Calu3 (cell line): ENCODE measurements at places on chromosomes 4 and X.

- no peak overlapping the region for H3K4me3 ChIP-seq
- H3K27me3 ChIP-seq, result no peaks in the 10 kb centered on the region
- no peaks in the 10 kb centered on the region for H3K4me1 ChIP-seq
- H3K36me3 ChIP-seq, result no peaks in the 10 kb centered on the region
- DNase-seq, result no peak
- no peak overlapping the region for H3K27ac ChIP-seq
These were observed 158.8 kb downstream of the TECRL start for GRCh38 chr4:64250488-64250887.

DNA sequence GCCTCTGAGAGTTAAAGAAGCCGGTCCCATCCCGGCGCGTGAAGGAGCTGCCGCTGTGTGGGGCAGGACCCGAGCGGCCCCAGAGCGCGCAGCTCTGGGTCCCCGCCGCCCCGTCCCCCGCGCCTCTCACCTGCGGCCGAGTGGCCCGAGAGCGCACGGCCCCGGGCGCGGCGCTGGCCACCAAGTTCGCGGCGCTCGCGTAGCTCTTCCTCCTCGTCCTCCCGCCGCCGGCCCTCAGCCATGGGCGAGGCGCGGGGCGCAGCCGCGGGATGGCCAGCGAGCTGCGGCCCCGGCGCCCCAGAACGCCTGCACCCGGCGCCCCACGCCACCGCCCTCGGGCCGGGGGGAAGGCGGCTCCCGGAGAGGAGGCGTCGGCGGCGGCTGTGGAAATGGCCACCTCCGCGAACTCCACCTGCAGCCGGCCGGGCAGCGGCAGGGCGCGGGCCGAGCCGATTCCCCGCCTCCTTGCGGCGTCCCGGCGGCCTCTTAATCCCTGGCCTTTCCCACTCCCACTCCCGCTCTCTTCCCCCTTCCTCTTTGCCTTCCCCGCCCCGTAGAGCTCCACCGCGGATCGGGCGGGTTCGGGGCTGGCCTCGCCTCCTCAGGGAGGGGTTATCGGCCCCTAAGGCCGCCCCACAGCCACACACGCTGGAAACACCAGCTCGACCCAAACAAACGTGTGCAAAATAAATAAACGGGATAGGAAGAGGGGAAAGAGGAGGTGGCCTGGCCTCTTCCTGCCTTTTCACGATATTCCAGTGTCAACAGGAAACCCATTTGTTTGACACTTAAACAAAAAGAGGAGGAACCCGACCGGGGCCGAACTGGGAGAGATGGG is at the start of gene SH3D19:
Gene SH3D19 (minus strand): TSS at position 495 of the 838 bp plus-strand sequence. CDS start 253 bp downstream, at position 242.
- H3K4me3 ChIP-seq, result peak within 1 kb of the TSS; percentile 85
- H3K27ac ChIP-seq, result peak within 1 kb of the TSS; percentile 24
- H3K36me3 ChIP-seq, result peaks cover 17% of the 10 kb centered on the region

DNA sequence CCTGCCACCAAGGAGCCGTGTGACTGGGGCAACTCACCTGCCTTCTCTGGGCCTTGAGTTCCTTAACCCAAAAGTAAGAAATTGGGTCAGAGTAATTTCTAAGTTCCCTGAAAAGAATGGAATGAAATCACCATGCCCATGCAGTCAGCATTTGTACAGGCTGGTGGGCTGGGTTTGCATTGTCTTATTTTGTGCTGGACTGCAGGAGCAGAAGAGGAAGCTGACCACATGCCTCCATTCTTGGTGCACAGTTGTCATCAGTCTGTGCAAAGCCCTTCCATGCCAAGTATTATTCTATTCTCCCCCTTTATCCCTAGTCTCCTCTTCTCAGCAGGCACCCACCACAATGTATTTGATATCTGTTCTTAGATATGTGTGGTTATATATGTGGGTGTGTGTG is 56.3 kb downstream of the FHDC1 start:
- peaks cover 4% of the 10 kb centered on the region for H3K36me3 ChIP-seq
- no peak for DNase-seq
- H3K4me1 ChIP-seq, result peaks cover 25% of the 10 kb centered on the region
- H3K27ac ChIP-seq, result peak overlapping the region; percentile 58
- no peaks in the 10 kb centered on the region for H3K27me3 ChIP-seq

- no peaks in the 10 kb centered on the region for H3K4me1 ChIP-seq
- no peak for DNase-seq
- no peak overlapping the region for H3K27ac ChIP-seq
- H3K36me3 ChIP-seq, result no peaks in the 10 kb centered on the region
- H3K27me3 ChIP-seq, result no peaks in the 10 kb centered on the region
- no peak overlapping the region for H3K4me3 ChIP-seq
These were observed 74.1 kb downstream of the ANOS1 start for GRCh38 chrX:8657883-8658282.

GRCh38 chr4:151692821-151693673 is 67.8 kb downstream of the GATB start:
- no peak for DNase-seq
- H3K4me3 ChIP-seq, result no peak overlapping the region
- H3K27me3 ChIP-seq, result no peaks in the 10 kb centered on the region

DNA sequence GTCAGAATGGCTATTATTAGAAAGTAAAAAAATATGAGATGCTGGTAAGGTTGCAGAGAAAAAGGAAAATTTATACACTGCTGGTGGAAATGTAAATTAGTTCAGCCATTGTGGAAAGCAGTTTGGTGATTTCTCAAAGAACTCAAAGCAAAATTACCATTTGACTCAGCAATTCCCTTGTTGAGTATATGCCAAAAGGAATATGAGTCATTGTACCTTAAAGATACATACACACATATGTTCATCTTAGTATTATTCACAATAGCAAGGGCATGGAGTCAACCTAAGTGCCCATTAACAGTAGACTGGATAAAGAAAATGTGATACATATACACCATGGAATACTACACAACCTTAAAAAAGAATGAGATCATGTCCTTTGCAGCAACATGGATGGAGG is 148.2 kb downstream of the COMMD8 start:
- H3K4me1 ChIP-seq, result no peaks in the 10 kb centered on the region
- H3K27ac ChIP-seq, result no peak overlapping the region
- no peaks in the 10 kb centered on the region for H3K27me3 ChIP-seq
- no peaks in the 10 kb centered on the region for H3K36me3 ChIP-seq

DNA sequence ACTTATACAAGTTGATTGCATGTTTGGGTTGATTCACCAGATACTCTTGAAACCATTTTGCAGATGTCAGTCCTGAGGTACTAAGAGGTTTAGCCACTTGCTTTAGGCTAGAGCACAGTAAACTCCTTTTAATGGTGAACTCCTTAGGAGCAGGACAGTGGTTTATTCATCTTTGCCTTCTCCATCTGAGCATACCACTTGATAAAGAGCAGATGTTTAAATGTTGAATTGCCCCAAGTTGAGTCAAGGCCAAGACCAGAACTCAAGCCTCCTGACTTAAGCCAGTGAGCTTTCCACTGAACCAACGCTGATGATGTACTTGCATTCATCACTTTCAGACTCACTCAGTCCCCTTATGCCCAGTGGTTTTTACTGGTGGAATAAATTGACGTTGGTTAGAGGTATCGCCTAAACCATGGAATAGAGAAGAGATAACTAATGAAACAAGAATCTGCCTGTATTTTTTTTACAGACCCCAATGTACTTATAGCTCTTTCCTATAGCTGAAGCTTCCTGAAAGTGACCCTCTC is 7.5 kb downstream of the DAPP1 start:
- H3K4me1 ChIP-seq, result peaks cover 28% of the 10 kb centered on the region
- no peak for DNase-seq
- no peaks in the 10 kb centered on the region for H3K27me3 ChIP-seq
- no peaks in the 10 kb centered on the region for H3K36me3 ChIP-seq
- no peak overlapping the region for H3K4me3 ChIP-seq

GRCh38 chr4:48748949-48749596 is 31.0 kb downstream of the FRYL start:
- no peaks in the 10 kb centered on the region for H3K27me3 ChIP-seq
- DNase-seq, result no peak
- no peaks in the 10 kb centered on the region for H3K36me3 ChIP-seq
- H3K4me1 ChIP-seq, result peaks cover 30% of the 10 kb centered on the region
- no peak overlapping the region for H3K4me3 ChIP-seq

GRCh38 chr4:54090804-54091623 is 8.9 kb upstream of the GSX2 start:
- H3K4me1 ChIP-seq, result peaks cover 12% of the 10 kb centered on the region
- peak overlapping the region; percentile 84 for H3K4me3 ChIP-seq
- H3K27ac ChIP-seq, result peak overlapping the region; percentile 7
- peaks cover 22% of the 10 kb centered on the region for H3K27me3 ChIP-seq

DNA sequence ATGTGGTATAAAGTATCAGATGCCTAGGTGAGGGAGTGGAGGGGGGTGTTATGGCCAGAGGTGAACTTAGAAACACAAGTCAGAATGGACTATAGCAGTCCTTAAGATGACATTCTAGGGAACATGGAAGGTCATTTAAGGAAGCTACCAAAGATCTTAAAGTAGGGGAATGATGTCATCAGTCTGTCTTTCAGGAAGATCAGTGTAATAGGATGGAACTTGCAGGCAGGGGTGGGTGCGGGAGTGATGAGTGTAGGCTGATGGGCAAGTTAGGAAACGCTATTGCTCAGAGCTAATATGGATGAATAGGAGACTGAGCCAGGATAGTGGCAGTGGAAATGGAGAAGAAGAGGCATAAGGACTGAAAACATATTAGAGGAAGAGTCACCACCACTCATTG is 27.5 kb upstream of the CWH43 start:
- no peaks in the 10 kb centered on the region for H3K27me3 ChIP-seq
- peaks cover 63% of the 10 kb centered on the region for H3K4me1 ChIP-seq
- H3K36me3 ChIP-seq, result peaks cover 9% of the 10 kb centered on the region
- DNase-seq, result no peak

DNA sequence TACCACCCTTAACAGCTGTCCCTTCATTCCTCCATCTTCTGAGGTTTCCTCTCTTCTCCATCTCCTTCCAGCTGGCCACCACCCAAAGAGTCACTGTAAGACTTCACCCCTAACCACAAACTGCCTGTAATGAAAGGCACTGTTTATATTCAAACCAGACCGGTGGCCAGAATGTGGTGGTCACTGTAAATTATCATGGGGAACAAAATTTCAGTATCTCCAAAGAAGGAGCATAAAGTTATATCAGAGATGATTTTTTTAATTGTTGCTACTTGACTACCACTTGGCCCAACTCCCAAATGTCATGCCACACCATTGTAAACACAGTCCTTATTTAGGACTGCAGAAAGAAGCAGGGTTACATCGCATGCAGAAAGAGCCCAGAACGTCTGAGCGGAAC is 44.8 kb downstream of the SMARCA1 start:
- no peaks in the 10 kb centered on the region for H3K27me3 ChIP-seq
- H3K36me3 ChIP-seq, result no peaks in the 10 kb centered on the region
- no peak overlapping the region for H3K4me3 ChIP-seq

- peak overlapping the region; percentile 68 for H3K27ac ChIP-seq
- H3K4me1 ChIP-seq, result peaks cover 36% of the 10 kb centered on the region
- H3K4me3 ChIP-seq, result peak overlapping the region; percentile 60
These were observed 328.6 kb downstream of the ARHGAP10 start for GRCh38 chr4:148060264-148061140.

DNA sequence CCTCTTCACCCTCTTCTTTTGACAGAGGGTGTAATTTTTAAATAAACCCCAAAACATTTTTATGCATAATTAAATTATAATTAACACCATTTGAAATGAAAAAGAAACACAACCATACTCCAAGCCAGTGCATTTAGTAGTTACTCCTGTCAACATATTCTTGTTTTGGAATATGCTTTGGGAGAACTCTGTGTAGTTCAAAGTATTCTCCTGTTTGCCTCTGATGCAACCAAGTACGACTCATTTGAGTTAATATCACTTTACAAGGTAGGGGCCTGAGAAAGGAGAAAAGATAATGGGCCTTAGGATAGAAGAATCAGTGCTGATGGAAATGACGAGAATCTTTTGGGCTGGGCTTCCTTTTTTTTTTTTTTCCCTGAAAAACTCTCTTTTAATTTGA is 2.7 kb downstream of the PTPN13 start:
- H3K4me3 ChIP-seq, result peak overlapping the region; percentile 85
- peaks cover 18% of the 10 kb centered on the region for H3K4me1 ChIP-seq
- peaks cover 35% of the 10 kb centered on the region for H3K36me3 ChIP-seq
- H3K27ac ChIP-seq, result no peak overlapping the region

DNA sequence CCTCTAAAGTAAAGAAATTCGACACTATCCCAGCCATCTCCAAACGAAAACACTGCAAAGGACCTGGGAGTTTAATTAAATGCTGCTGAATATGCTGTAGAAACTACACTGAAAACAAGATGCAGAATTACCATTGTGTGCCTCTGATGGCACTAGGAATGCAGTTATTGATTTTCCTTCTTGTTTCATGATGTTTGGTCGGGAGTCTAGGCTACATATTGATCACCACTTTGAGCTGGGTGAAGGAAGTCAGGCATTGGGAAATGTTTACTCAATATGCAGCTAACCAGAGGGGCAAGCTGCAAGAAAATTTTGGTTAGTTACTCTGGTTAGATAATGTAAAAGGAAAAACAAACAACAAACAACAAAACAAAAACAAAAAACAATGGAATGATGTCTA is 650.7 kb upstream of the GALNTL6 start:
- H3K27ac ChIP-seq, result no peak overlapping the region
- H3K4me3 ChIP-seq, result no peak overlapping the region
- H3K36me3 ChIP-seq, result no peaks in the 10 kb centered on the region
- no peaks in the 10 kb centered on the region for H3K27me3 ChIP-seq
- peaks cover 8% of the 10 kb centered on the region for H3K4me1 ChIP-seq

GRCh38 chrX:120604361-120604782 is 471 bp downstream of the MCTS1 start:
- no peaks in the 10 kb centered on the region for H3K4me1 ChIP-seq
- H3K36me3 ChIP-seq, result peaks cover 16% of the 10 kb centered on the region
- H3K27ac ChIP-seq, result peak overlapping the region; percentile 94
- peak; percentile 15 for DNase-seq

- no peaks in the 10 kb centered on the region for H3K4me1 ChIP-seq
- H3K27ac ChIP-seq, result no peak overlapping the region
- H3K27me3 ChIP-seq, result no peaks in the 10 kb centered on the region
- no peaks in the 10 kb centered on the region for H3K36me3 ChIP-seq
- no peak for DNase-seq
- no peak overlapping the region for H3K4me3 ChIP-seq
These were observed 40.2 kb downstream of the ABCB7 start for GRCh38 chrX:75115707-75116413.
